CD8-positive, alpha-beta memory T cell (primary cell): ENCODE measurements at places on chromosomes 5 and 9.

DNA sequence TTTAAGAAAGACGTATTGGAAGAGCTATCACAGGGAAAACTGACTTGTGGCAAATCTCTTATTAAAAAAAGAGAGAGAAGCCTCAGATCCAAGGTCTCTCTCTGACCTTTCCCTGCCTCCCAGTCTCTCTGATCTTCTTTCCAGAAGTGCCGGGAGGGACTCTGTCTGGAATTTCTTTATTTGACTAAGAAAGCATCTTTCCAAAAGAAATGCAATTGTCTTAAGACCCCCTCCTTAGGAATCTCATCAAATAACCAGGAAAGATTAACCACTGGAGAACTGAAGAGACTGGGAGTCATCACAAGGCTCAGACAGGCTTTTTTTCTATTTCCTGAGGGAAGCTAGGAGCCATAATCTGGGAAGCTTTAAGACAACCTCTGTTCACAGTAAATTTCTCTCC, 4.6 kb downstream of the C1QTNF3 start:
- no peak for DNase-seq

DNA sequence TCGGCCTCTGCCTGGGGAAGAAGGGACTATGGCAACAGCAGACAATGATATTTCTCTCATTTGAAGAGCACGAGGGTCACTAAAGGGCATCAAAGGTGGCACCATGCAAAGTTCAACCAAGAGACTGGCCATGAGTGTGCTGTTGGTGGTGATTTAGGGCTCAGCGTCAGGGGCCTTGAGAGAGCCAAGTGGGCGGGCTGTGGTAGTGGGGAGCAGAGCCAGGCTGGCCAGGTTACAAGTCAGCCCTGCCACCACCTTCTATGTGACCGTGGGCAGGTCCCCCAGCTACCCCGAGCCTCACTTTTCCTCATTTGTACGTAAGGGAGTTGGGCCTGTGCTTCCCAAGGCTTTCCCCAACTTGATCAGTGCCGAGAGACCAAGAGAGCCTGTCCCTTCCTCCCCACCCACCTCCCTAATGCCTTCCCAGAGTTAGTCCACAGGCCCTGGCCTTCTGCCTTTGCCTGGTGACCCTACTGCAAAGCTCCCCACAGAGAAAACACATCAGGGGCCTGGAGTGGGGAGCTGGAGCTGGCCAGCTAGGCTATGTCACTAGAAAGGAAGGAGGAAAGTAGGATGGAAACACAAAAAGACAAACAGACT, 104.3 kb downstream of the PDE6A start:
- no peak for DNase-seq

DNA sequence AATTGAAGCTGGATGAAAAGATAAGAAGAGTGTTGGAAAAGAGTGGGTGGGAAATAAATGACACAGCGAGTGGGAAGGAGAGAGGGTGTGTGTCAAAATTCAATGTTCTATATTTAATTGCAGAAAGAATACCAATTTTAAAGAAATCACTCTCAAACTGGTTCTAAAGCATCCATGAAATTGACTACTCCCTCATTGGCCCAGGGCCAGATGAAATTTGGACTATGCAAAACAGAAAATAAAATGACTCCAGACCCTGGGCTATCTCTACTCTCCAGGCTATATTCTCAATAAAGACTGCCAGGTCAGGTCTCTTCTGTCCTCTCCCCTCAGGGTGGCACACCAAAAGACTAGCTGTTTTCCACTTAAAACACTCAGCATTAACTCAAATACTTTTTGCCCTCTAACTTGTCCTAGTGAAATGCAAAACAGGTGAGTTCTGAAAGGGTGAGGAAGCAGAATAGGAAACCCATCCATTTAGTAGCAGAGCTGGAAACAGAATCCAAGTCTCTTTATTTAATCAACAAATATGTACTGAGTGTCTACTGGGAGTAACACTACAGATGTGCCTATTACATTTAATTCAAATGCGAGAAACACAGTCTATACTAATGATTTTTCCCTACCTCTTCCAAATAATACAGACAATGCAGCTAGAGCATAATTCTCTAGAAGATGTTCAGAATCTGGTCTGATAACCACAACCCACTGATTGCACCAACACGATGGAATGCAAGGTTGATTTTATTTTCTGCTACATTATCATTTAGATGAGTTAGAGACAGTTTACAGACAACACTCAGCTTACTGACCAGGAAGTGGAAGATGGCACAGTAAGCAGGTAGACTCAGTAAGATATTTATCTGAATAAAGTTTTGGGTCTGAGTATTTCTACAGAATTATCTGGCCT, 42.1 kb downstream of the EFCAB9 start:
- no peak for DNase-seq

DNA sequence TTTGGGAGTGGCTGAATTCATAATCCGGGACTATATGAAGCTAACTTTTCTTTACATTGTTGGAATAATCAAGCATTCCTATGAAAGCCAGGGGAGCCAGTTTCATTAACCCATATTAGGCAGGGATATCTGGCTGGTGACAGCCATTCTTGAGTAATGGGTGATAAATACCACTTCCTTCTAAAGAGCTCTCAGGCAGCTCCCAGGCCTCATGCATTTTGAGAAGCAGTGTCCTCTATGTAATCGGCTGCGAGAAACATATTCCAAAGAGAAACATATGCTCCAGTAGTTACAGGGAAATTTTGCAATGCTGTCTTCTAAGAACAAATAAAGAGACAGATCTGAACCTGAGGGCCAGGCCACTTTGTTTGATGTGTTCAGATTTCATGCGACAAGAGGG, 83.1 kb downstream of the MSX2 start:
- no peak for DNase-seq

DNA sequence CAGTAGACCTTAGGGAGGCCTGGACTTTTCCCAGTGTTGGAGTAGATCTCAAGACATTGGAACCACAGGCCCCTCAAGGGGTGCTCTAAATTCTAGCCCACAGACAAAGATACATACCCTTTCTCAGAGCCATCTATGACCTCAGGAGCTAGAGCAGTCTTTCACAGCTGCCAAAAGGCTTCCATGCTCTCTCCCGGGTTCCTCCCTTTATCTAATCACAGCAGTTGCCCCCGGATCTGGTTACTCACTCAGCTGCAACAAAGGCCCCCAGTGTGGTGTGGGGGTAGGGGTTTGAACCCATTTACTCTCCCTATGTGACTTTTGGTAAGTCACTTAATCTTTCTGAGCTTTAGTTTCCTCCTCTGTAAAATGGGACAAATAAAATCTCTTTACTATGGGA, 27.0 kb downstream of the POU4F3 start:
- DNase-seq: no peak
